ENCODE measurements at places on chromosomes 4 and X.
A peak's percentile ranks its signal among the peaks of the same experiment; 100 is the strongest.

GRCh38 chr4:182533964-182534363, 290.8 kb downstream of the TENM3 start:
- no peak for DNase-seq

DNA sequence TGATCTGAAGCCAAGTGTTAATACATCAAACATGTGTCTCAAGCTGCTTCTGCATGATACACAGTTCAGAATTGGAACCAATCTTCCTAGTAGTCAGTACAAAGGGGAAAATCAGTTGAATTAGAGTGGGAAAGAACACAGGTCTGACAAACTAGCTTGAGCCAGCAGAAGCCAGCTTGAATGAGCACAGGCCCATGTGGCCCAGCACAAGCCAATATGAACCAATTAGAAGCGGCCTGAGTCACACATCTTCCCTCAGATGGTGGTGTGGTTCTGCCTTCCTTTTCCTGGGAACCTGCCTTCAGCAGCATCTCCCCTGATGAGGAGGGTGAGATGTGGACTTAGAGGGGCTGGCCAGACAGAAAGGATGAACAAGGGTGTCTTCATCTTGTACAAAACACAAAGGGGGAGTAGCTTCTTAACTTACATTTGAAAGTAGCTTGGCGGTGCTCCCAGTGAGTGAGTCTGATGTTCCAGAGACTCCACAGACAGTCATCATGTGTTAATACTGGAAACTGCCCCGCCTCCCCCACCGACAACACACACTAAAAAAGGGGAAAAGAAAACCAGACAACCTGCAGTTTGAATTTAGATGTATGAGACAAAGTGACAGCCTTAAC, 72.0 kb downstream of the FRMPD4 start:
- DNase-seq = no peak

DNA sequence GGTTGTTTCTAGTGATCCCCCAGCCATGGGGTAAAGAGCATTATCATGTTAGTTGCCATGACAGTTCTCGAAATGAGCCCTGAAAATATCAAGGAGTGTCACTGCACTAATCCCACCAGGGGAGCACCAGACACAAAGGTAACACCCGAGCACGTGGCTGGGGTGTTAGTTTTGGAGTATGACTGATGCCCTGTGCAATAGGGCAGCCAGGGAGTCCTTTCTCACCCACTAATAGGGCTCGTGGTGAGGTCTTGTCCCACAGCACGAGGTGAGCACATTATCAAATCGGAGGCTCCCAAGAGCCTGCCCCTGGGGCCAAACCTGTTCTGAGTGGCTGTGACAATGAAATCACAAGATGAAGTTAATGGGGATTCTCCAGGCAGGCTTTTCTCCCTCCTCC, 9.6 kb downstream of the MAMLD1 start:
- no peak for DNase-seq

- DNase-seq = no peak
Observed at GRCh38 chr4:169225812-169226211, 44.9 kb downstream of the SH3RF1 start.

GRCh38 chr4:56321251-56321650, 66.0 kb downstream of the AASDH start:
- DNase-seq = no peak

DNA sequence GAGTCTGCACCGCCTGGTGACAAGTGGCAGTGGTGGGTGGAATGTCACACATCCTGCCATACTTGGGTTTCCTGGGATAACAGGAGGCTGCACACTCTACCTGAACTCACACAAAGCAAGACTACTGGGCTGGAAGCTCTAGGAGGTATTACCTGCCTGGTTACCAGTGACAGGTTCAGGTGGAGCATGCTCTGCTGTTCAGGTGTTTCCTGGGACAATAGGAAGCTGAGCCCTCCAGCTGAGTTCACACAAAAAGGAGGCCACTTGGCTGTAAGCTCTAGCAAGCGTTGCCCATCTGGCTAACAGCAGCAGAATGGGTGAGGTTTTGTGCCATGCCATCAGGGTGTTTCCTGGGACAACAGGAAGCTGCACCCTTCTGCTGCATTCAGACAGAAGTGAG, 17.4 kb upstream of the UGT2B7 start:
- DNase-seq = no peak

- no peak for DNase-seq
Observed at GRCh38 chr4:6763330-6763851, 19.1 kb upstream of the KIAA0232 start.

GRCh38 chrX:109374262-109374960, 107.5 kb downstream of the GUCY2F start:
- DNase-seq = no peak

GRCh38 chrX:73977542-73978169, 326.3 kb upstream of the ZCCHC13 start:
- DNase-seq = no peak

DNA sequence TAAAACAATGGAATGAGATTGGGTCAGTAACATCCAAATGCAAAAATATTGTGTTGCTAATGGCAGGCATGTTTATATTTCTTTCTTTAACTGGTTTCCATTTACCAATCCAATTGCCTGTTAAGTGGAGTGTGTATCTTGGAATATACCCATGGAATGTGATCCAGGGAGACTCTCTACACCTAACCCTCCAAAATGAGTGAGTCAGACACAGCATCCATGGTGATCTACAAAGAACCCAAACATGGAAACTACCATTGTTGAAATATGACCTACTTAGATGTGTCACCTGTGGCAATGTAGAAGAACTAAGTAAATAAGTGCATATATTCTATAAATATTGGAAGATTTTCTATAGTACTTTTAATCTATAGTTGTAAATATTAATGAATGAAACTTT, 110.3 kb downstream of the AREG start:
- DNase-seq = no peak

DNA sequence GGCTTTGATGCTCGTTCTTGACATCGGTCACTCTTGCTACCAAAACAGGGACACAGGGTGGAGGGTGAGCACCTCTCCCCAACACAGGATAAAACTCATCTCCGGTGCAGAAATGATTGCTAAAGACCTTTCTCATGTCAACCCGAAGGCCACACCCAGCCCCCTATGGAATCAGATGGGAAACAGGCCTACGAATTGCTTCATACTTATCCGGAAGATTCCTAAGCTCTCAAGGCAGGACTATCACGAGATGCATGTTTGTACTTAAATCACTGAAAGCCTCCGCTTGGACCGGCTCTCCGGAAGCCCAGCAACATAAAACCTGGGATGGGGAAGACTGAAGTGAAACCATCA, 74.9 kb downstream of the MTMR1 start:
- DNase-seq = no peak

DNA sequence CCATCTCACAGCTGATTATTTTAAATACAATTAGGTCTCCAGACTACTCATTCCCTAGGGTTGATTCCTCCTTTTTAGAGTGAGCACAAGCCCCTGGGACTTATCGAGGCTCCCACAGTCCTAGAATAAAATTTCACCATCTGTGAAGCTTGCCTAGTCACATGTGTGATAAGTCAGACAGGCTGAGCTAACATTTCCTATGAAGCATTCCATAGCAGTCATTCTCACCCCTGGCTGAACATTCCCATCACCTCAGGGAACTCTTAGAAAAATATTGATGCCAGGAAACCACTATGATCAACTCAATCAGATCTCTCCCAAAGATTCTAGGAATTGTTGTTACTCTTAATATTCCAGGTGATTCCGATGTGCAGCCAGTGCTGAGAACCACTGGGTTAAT, 37.7 kb downstream of the ARHGEF9 start:
- no peak for DNase-seq

- no peak for DNase-seq
Observed at GRCh38 chr4:95585016-95585695, 36.4 kb upstream of the UNC5C start.

DNA sequence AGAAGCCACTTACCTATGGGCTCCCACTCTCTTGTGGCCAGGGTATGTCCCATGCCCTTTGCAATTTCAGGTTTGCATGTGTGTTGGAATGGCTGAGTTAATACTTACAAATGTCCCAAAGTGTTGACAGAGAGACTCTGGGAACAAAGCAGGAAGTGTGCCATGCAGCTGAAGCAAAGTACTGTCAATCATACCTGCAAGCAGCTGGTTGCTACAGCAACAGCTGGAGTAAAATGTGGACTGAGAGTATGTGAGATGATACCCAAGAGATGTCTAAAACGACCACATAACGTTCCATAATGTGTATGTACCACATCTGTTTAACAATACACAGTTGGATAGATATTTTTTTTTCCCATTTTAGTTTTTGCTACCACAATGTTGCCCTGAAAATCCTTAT, 82.8 kb upstream of the CAMK2D start:
- no peak for DNase-seq

- DNase-seq = no peak
Observed at GRCh38 chr4:175787546-175787945, 24.5 kb downstream of the GPM6A start.

GRCh38 chr4:2045518-2045951, 13.6 kb upstream of the NAT8L start:
- DNase-seq = no peak

- DNase-seq = peak; percentile 54
Observed at GRCh38 chr4:102623622-102624021, 122.5 kb downstream of the NFKB1 start.

DNA sequence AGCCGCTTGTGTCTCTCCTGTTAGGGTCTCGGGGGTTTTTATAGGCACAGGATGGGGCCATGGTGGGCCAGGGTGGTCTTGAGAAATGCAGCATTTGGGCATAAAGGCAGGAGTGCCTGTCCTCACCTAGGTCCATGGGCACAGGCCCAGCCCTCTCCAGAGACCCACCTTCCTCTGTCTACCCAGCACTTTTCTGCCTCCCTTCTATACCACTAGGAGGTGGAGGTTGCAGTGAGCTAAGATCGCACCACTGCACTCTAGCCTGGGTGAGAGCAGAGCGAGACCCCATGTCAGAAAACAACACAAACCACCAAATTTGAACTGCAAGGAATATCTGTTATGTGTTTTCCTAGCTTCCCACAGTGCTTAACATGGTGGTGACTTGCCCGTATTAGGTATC, 38.0 kb downstream of the MOB1B start:
- DNase-seq = no peak

- no peak for DNase-seq
Observed at GRCh38 chrX:38796946-38797345, 4.3 kb upstream of the MID1IP1 start.

DNA sequence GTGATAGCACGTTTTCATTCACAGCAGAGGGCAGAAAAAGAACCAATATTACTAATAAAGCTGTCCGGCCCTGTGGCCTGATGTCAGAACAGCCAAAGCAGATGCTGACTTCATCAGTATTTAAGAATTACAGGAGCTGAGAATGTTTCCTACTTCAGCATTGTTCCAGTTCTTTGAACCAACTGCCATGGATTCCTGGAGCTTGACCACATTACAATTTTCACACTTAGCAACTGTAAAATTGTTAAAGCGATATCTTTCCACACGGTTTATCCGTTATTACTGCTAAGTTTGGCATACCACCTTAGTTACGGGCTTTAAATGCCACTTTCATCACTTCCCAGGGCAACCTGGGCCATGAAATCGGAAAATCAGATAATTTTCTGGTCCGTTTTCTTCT, 118.2 kb downstream of the EPHA5 start:
- DNase-seq = no peak

GRCh38 chr4:166165829-166166420, 292.9 kb downstream of the TLL1 start:
- peak; percentile 74 for DNase-seq

DNA sequence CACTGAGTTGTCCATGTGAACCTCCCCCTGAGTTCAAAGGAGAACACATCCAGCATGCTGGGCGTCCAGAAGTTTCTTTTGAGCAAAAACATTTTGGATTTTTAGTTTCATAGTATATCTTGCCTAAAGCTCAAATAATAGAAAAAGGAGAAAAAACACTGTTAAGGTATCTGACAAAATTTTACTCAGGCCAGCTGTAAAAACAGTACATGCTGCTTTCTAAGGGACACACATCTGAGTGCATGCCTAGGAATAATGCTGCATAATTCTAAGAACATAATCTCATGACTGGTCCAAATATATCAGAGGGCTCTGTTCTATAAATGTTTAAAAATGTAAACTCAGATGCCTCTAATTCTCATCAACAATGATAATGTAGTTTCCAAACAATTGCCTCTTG, 561.3 kb upstream of the INTU start:
- DNase-seq = no peak

DNA sequence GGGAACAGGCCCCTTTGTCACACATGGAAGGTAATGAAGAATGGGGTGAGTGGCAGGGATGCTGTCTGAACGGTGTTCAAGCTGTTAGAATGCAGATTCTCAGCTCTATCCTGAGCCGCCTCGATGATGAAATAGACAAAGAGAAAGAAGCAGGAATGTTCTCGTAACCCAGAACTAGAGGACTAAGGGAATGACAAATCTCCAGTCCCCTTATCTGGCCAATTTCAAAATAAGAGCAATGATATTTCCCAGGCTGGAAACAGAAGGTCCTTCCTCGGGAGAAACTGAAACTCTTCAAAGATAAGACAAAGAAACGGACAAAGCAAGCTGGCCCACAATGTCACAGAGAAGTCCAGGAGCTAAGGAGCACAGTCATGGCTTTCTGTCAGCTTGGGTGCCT, 29.5 kb upstream of the MTNR1A start:
- no peak for DNase-seq

DNA sequence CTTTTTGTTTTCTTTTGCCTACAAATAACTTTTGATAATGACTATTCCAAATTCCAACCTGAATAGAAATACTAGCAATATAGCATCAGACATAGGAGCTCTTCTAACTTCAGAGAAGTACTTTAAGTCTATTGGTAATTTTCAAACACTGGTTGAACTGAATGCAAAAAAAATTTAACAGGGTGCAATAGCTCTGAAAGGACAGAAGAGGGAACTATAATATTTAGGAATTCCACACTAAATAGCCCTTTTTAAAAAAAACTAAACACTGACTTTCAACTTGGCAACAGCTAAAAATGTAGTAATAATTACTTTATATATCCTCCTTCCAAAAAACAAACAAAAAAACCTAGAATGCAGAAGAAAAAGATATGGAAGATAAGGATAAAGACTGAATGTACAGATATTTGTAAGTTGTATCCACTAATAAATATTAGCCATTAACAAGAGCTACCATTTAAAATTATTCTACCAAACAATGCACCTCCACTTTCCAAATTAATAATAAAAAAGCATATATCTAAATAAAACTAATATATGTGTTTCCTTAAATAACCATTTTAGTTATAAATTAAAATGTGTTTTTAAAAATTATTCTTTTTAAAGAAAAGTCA, 81.4 kb downstream of the FBXW7 start:
- peak; percentile 3 for DNase-seq

DNA sequence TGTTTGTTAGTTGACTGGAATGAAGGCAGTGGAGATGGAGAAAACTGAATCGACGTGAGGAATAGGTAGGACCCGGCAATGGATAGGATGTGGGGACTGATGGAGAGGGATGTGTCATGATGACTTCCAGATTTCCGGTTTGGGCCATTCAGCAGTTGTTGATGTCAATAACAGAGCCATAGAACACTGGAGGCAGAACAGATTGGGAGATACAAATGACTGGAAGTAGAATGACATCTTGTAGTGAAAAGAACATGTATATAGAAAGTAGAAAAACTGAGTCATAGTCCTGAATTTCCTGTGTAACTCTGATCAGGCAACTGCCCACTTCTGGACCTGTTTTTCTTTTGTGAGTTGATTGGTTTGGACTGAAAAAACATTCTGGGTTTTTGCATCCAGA, 24.5 kb downstream of the CETN2 start:
- DNase-seq = no peak
